ENCODE measurements at places on chromosomes 7 and 10.

DNA sequence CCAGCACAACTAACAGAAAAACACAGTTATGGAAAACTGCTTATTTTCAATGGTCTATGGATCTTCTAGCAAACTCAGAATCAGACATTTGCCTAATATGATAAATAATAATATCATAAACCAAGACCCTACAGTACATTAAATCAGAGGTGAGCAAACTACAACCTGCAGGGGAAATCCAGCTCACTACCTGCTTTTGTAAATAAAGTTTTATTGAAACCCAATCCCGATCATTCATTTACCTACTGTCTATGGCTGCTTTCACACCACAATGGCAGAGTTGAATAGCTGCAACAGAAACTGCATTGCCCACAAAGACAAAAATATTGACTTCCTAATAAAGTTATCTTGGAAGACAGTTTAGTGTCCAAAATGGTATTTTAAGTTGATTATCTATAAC, 108.5 kb downstream of the ELAPOR2 start:
- DNase-seq = no peak

DNA sequence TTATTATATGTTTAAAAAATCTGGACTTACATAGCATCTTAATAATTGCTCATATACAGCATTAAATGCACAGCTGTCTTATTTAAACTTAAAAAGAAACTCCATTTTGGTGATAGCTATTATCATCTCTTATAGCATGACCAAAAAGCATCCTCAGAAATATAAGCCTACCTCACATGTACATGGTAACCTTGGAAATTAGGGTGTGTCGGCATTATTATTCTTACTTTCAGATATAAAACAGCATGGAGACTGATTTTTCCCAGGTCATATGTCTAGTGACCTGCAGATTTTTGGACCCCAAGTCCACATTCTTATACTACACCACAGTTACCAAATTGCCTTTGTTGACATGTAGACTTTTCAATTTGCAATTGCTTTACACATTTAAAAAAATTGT, 29.1 kb upstream of the ITGB1 start:
- DNase-seq = no peak

GRCh38 chr10:85175635-85176034, 847.2 kb downstream of the CCSER2 start:
- DNase-seq = no peak

GRCh38 chr7:106287786-106288185, 3.0 kb upstream of the NAMPT start:
- DNase-seq = no peak

GRCh38 chr10:32955299-32955772, 2.7 kb downstream of the ITGB1 start:
- DNase-seq = no peak

DNA sequence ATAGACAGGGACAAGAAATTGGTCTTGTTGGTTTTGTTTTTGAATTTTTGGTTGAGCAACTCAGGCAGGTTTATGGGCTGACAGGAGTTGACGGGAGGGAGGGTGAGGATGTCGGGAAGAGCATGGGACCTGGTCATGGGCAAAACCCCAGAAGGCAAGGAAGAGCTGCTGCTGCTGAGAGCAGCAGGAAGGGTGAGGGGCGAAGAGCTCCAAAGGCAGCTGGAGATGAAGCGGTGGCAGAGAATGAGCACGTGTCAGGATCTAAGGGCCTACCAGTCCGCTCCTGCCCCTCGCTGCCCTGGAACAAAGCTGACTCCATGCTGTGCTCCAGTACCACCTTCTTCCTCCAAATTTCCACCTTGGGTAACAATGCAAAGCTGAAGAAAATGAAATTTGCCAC, 84.3 kb downstream of the ARHGAP22 start:
- no peak for DNase-seq

DNA sequence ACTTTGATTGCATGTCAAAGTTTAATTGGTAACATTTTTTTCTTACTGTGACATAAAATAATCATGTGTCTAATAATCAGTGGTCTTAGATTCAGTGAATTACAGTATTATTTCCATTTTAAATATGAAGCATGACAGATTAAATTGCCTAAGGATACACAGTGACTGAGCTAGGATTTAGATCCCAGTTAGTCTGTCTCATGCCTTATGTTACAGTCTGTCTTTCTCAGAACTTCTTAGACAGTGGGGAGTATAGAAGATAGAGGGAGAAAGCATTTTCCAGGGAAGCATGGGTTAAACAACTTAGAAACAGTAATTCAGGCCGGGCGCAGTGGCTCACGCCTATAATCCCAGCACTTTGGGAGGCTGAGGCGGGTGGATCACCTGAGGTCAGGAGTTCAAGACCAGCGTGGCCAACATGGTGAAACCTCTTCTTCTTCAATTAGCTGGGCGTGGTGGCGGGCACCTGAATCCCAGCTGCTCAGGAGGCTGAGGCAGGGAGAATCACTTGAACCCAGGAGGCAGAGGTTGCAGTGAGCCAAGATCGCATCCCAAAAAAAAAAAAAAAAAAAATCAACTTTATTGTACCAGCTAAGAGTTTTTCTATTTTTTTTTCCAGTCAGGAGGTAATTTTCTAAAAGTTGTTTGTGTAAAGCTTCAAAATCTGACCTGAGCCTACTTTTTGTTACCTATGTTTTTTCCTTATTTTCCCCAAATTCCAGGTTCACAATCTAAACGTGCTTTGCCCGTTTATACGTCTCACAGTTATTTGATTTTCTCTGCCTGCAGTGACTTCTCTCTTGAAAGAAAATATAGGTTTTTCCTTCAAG, 3.3 kb downstream of the CASD1 start:
- no peak for DNase-seq

DNA sequence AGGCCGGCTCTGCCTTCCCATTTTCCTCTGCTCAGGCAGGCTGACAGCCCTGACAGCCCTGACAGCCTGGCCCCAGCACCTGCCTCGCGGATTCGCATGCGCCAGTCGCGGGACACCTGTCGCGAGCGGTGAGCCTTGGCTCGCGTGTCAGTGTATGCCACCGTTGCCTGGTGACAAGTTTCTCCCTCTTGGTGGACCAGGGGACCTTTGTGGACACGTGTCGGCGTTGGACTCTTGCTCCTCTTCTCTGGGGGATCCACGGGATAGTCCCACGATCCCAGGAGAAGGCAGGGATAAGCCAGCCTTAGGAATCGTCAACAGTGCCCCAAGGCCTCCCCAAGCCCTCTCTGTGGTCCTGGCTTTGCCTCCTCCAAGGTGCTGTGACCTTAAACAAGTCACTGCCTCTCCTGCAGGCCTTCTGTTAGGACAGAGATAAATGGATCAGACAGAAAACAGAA, 18.1 kb upstream of the ZNF273 start:
- no peak for DNase-seq

Measured in A172 (cell line).